ENCODE measurements at places on chromosomes 5 and 9.

- no peak for DNase-seq
These were observed 42.5 kb downstream of the TMEM174 start for GRCh38 chr5:73215531-73215890.

DNA sequence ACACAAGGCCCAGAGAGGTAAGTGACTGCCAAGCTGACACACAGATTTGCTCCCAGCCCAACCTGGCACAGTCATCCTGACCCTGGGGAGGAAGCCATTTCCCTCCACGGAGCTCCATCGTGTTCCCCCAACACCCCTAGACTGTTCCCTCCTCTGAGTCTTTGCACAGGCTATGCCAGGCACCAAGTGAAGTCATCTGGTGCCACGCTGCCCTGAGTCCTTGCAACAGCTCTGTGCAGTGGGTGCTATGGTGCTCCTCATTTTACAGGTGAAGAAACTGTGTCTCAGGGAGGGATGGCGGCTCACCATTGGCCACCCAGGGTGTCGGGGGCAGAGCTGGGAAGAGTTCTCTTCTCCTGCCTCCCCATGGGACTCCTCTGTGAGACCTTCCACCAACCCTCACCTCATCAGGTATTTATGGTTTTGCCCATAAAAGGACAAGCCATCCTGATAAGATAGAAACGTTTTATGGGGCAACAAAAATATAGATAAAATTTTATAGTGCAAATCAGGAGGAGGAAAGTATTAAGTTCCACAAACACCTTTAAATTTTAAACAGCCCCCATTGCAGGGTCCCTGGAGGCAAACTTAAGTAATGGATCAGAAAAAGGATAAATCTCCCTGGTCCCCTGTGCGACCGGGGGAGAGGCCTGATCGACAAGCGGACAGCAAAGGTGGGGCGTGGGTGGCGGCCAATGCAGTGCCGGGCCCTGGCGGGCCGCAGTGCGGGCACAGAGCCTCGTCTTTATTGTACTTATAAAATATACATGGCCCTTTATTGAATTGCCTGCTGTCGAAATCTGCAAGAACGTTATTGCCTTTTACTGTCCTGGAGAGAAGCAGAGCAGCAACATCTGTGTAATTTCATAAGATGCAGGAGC, 50.2 kb upstream of the ZBTB43 start:
- no peak for DNase-seq

DNA sequence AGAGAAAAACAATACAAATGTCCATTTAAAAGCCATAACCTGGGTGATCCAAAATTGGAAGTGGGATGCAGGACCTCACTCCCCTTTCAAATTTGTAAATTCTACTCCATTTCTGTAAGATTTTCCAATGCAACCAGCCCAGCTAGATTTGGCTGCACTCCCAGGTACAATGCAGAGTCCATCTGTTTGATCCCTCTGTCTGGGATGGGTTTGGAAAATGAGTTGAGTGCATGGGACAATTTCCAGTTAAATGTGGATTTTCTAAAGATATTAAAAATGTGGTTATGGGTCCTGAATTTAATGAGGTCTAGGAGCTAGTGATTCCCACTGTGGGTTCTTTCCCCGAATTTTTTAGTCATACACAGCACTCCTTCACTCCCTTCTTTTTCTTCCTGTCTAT, 104.0 kb upstream of the ATP10B start:
- DNase-seq = no peak

DNA sequence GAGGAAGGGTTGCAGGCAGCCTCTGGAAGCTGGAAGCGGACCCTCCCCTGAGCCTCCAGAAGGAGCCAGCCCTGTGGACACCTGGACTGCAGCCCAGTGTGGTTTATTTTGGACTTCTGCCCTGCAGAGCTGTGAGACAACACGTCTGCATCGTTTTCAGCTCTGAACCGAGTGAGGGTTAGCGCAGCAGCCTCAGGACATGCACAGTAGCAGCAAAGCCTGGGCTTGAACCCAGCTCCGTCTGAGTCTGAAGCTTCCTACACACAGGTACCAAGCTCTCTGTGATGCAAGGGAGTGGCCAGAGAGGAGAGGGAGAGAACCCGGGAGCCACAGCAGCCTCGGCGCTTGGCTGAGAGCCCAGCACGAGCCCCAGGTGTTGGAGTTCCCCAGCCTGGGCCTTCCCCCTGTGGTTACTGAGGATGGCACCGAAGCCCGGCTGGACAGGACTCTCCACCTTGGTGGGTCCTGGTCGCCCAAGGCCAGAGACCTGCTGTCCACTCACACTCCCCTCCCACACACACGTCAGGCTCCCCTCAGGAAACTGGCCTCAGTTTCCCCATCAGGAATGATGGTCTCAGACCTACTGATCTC, 128.2 kb downstream of the OLFM1 start:
- no peak for DNase-seq

DNA sequence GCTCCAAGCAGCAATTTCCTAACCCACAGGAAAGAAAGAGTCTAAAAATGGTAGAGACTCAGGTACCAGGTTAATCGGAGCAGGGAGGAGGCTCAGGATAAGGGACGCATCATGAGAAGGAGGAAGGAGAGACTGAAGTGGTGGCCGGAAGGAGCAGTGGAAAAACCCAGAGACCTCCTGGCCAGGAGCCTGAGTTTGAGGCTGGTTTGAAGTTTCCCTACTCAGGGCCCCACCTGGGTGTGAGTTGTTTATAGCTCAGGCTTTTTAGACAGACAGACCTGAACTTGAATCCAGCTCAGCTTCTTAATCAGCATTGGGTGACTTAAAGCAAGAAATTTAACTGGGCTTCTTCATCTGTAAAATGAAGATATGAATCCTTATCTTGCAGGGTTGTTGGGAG, 11.9 kb upstream of the AQP7 start:
- no peak for DNase-seq

All from stimulated activated CD4-positive, alpha-beta T cell treated with anti-CD3 and anti-CD28 coated beads, Interleukin-4, amount 100 ng/mL, for 4 hours (primary cell).